Activated naive CD4-positive, alpha-beta T cell (primary cell): ENCODE measurements at places on chromosomes 6 and 20.

- DNase-seq = no peak
These were observed 117.6 kb downstream of the MRPL14 start for GRCh38 chr6:44009425-44010321.

- no peak for DNase-seq
These were observed 42.1 kb upstream of the CDH22 start for GRCh38 chr20:46350201-46350985.

DNA sequence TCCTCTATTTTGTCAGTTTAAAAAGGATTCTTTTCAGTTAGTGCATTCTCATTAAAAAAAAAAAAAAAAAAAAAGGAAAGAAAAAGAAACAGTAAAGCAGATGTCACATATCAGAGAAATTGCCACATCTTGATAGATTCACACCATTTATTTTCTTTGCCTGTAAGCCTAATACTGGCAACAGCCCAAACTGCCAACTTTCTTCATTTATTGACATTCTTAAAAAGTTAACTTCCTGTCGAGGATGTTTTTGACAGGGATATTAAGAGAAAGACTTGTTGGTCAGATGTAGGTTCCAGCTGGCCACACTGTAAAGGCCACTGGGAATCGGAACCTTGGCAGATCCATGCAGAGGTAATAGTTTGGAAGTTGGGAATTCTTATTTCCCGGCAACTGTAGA is 332.6 kb downstream of the NRN1 start:
- DNase-seq = no peak

DNA sequence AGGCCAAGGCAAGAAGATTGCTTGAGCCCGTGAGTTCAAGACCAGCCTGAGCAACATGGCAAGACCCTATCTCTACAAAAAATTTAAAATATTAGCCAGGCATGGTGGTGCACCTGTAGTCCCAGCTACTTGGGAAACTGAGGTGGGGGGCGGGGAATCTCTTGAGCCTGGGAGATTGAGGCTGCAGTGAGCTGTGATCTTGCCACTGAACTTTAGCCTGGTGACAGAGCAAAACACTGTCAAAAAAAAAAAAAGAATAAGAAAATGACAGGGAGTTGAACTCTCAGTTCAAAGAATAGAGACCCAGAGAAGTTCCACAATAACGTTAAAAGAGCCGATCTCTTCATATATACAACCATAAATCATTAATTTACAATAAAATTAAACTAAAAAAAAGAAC is 24.8 kb upstream of the AMD1 start:
- no peak for DNase-seq

DNA sequence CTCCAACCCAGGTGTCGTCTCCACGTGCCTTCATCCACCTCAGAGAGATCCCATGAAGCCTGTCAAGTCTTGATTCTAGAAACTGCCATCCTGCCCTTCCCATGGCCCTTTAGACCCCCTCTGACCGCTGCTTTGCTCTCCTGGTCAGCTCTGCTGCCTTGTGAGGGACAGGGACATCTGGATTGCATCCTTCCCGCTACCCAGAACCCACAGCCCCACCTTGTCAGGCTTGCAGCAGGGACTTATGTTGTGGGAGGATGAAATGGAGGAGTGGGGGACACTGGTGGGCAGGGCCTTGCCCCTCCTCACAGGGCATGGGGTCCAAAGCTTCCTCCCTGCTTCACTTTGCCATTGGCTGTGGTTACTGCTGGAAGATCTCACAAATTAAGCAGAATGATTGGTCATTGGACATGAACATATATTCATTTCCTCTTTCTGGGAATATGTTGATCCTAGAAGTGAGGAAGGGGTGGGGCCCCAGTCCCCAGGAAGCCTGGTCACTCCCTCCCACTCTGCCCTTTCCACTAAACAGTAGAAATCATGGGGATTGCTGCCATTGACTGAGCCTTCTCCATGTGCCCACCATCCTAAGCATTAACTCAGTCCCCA is 4.5 kb downstream of the GLP1R start:
- no peak for DNase-seq

GRCh38 chr6:162964488-162965140 is 236.8 kb downstream of the PACRG start:
- DNase-seq = no peak

- no peak for DNase-seq
These were observed 248.7 kb downstream of the ADGRG6 start for GRCh38 chr6:142550310-142551063.

GRCh38 chr20:21713901-21714296 is 8.4 kb downstream of the PAX1 start:
- DNase-seq = no peak

DNA sequence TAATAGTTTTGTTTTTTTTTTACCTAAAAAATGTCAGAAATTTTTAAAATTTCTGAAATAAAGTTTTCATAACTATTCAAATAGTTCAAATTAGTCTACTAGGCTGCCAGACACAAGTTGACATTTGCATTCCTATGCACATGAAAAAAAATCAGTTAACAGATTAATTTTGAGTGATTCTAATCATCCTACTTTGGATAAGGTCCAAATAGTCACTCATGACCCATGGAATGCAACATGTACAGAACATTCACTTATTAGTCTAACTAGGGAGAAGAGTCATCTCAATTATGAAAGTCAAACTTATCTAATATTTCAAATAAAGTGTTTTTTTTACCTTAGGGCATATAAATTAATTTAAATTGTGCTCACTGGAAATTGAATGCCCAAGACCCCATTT is 390.2 kb downstream of the EPM2A start:
- no peak for DNase-seq

- DNase-seq = no peak
These were observed 389.5 kb upstream of the MAP3K7 start for GRCh38 chr6:90976341-90976740.

DNA sequence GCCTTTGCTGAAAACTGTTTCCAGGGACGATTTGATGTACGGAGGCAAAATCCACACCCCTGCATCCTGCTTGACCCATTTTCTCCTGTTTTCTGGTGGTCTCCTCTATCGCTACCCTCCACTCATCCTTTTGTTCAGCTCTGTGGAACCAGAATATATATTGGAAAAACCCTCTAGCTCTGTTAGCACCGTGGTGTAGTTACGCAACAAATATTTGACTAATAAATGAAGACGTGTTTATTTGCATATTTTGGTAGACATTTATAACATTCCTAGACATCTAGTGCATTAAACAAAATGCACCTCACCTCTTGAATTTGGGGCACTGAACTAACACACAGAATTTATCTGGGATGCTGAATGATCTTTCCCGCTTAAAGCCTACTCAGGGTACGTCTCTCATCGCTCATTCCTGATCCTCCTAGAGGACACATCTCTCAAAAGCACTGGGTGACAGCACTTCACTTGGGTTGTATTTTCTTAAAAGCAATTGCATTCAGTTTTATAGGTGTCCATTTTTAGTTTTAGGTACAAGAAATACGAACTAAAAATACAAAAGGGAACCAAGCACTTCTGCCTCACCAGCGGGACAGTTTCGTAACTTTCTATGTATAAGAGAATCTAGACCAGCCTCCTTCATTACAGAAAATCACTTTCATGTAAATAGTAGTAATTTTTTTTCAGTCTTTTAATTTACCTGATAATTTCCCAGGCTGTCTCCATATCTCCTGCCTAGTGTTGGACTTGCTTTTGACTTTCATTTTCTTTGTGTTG is 59.2 kb downstream of the SNRNP48 start:
- DNase-seq = no peak

DNA sequence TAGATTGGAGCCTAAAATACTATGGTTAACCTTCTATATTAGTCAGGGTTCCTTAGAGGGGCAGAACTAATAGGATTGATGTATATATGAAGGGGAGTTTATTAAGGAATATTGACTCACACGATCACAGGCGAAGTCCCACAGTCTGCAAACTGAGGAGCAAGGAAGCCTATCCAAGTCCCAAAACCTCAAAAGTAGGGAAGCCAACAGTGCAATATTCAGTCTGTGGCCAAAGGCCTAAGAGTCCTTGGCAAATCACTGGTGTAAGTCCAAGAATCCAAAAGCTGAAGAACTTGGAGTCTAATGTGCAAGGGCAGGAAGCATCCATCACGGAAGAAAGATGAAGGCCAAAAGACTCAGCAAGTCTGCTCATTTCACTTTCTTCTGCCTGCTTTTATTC is 133.5 kb upstream of the ADGRF1 start:
- DNase-seq = no peak

GRCh38 chr20:10172998-10173655 is 45.5 kb upstream of the SNAP25 start:
- DNase-seq = no peak

DNA sequence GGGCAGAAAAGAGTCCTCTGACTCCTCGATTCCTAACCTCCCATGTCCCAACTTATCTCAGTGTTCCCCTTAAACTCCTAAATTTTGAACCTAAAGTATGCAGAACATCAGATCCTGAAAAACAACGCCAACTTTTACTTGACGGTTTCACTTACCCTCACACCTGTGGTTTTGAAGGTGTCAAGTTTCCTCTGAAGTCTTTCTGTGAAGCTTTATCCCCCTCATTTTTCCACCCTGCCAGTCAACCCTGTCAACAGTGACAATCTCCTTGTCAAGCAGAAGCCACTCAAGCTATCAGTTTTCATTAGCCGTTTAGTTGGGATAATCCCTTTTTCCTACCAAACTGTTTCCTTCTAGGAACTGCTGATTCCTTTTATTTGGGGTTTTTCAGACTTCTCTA is 245.4 kb upstream of the PREP start:
- no peak for DNase-seq
